ENCODE measurements at places on chromosomes 13 and 19.

DNA sequence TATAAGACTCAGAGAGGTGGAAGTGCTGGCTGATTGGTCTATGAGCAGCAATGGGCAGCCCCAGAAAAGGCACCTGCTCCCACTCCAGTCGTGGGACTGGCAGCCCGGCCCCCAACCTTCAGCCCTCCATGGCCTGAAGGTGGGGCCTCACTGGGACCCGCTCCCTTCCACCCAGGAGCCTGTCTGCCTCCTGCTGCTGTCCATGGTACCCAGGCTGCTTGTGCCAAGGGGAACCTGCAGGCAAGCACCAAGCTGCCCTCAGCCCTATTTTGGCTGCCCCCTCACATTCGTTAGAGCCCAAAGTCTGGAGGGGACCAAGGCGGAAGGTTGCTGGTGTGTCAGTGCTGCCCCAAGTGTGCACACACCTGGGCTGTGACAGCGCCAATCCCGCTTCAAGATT lies 2304.9 kb downstream of the PCDH9 start:
- DNase-seq = no peak

GRCh38 chr13:113112893-113113845 lies 7.6 kb downstream of the F7 start:
- no peak for DNase-seq

DNA sequence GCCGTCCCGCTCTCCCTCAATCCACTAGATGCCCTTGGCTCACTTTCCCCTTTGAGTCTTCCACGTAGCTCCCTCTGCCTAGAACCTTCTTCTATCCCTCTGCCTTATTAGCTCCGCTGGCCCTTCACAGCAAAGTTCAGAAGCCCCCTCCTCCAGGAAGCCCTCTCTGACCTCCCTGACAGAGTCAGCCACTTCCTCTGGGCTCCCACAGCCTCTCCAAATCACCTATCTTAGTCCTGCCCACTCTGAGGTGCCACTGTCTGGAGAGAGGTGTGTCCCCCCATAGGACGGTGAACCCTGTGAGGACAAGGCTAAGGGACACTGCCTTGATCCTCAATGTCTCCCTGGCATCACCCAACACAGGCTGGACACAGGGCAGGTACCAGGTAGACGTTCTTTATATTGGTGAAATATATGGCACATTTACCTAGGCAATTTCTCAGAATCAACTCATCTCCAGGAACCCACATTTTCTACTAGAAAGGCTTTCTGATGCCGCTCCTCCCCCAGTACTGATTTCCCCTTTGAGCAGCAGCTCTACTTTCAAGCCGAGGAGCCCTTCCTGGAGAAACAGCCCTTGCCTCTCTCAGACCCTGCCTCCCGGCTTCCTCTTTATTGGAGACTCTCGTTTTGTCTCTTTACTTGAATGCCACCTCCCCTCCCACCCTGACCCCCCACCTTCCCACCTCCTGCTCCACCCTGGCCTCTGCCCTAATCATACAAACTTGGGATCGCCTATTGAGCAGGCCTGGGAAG lies 3.4 kb upstream of the TGFB1 start:
- no peak for DNase-seq

DNA sequence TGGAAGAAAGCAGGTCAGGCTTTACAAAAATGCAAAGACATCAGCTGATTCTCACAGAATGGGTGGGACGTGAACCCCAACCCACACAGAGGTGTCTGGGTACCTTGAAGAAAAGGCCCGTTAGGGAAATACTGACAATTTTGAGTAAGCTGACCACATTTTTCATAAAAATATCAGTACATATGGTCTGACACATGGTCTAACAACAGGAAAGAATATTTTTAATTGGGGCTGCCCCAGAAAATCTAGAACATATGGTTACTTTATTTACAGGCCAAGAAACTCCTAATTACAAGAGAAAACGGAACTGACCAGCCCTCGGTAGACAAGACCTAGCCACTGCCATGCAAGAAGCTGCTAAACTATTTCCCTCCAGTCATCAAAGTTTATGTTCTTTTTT lies 48.7 kb upstream of the ITM2B start:
- no peak for DNase-seq

DNA sequence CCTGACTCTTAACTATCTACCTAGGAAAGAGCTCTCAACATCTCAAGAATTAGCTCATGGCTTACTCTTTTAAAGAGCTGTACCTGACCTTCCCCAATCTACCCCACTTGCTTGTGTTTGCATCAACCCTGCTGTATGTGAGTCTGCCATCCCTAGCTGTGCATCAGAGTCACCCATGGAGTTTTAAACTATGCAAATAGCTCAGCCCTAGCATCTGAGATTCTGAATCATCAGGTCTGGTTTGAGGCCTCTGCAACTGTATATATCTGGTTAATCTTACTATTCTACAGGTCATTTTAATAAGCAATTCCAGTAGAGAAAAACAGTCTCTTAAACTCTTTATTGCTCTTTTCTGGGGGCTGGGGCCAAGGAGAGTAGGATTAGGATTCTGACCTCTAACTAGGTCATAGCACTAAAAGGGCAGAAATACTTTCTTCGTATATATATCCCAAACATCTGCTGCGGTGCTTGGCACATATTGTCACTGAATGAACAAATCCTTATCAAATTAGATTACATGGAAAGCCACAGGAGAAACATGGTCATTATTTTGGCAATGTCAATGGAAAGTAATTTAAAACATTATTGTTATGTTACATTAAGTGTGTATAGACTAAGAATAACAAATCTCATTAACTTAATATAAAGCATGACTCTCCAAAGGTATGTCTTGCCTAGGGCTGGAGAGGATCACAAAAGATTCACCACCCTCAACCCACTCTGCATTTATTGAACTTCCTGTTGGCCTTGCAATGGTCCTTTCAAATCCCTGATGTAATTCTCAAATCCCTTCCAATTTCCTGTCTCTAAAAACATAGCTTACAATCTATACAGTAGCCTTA lies 232.2 kb downstream of the DACH1 start:
- DNase-seq = no peak

DNA sequence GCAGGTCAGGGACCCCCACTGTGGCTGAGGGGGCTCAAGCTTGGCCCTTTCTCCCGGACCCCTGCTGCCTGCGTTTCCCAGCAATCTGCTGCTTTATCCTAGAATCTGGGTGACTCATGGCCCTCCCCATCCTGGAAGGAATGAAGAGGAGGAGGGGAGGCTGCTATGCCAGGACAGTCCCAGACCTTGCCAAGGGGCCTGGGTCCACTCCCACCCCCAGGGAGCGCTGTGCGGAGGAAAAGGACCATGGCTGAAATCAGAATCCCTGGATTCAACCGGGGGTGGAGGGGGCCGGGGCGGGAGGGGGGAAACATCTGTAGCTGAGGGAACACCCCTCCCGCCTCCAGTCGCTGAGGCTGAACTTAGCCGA lies 20.5 kb downstream of the ZNF114 start:
- DNase-seq = no peak

DNA sequence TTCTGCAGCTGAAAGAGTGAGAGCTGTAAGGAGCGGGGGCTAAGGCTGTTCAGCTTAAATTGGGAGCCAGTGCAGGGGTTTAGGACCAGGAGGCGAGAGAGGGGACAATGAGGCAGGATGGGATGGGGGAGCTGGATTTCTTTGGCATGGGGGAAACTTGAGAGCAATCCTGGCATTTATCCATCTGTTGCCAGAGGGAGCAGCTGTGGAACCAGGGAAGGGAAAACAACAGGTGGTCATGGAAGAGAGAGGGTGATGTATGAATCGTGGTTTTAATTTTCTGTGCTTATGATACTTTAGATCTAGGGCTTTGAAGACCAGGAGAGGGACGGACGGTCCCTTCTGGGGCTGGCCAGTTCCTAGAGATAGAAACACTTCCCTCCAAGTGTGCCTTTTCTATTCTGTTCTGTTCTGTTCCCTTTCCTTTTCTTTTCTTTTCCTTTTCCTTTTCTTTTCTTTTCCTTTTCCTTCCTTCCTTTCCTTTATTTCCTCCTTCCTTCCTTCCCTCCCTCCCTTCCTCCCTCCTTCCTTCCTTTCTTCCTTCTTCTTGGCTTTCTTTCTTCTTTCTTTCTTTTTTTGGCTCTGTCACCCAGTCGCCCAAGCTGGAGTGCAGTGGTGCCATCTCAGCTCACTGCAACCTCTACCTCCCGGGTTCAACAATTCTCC lies 16.0 kb upstream of the CCL25 start:
- DNase-seq = no peak

GRCh38 chr19:39190768-39191167 lies 6.0 kb upstream of the NCCRP1 start:
- no peak for DNase-seq

DNA sequence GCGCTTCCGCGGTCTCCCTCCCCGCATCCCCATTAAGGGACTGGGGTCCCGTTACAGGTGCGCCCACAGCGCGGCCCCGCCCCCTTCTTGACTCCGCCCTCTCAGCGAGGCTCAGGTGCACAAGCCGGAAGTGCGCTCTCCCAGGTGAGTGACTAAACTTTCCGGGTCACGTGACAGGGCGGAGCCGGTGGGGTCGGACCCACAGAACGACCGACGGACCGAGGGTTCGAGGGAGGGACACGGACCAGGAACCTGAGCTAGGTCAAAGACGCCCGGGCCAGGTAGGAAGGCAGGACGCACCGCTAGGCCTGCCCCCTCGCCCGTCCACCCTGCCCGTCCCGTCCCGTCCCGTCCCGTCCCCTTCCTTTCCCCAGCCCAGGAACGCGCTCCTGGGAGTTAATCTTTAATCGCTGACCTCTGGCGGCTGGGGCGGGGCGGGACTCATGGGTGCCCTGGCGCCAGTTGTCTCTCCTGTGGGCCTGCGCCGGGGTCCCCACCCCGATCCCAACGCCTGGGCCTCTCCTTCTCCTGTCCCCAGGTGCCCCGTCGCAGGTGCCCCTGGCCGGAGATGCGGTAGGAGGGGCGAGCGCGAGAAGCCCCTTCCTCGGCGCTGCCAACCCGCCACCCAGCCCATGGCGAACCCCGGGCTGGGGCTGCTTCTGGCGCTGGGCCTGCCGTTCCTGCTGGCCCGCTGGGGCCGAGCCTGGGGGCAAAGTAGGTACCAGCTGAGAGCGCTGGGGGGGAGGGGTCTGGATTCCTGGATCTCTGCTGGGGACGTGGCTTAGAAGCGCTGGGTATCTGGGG lies at the start of gene CRB3:
TSS of gene CRB3 (plus strand) at position 202 of the 804 bp plus-strand sequence. CDS start at position 633, 431 bp downstream.
- DNase-seq = no peak

GRCh38 chr19:40575326-40575725 lies 1.3 kb upstream of the SHKBP1 start:
- DNase-seq = no peak

- peak; percentile 80 for DNase-seq
Measured at GRCh38 chr19:42132851-42133528, 744 bp upstream of the POU2F2 start.

- no peak for DNase-seq
Measured at GRCh38 chr13:111152844-111153243, 37.7 kb downstream of the ARHGEF7 start.

DNA sequence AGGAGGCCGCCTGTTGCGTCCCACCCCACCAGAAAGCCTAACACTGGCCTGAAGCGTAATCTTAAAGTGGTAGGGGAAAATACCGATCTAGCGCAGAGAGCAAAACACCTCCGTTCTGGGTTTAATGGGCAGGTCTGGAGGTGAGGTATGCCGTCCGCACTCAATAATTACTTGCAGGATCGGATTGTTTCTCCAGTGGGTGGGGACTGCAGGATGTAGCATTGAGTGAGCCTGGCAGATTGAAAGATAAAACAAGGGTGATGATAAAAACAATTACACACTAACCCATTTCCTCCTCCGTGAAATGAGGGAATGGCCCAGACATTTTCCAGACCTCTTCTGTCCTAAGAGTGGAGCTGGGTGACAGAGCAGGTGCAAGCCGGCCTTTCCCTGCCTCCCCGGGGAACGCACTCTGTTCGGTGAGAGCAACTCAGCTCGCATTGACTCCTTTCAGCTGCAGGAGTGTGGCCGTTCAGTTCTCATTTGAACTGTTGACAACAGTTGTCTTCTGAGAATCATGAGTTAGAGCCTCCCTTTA lies 110.2 kb upstream of the DOCK9 start:
- DNase-seq = no peak

DNA sequence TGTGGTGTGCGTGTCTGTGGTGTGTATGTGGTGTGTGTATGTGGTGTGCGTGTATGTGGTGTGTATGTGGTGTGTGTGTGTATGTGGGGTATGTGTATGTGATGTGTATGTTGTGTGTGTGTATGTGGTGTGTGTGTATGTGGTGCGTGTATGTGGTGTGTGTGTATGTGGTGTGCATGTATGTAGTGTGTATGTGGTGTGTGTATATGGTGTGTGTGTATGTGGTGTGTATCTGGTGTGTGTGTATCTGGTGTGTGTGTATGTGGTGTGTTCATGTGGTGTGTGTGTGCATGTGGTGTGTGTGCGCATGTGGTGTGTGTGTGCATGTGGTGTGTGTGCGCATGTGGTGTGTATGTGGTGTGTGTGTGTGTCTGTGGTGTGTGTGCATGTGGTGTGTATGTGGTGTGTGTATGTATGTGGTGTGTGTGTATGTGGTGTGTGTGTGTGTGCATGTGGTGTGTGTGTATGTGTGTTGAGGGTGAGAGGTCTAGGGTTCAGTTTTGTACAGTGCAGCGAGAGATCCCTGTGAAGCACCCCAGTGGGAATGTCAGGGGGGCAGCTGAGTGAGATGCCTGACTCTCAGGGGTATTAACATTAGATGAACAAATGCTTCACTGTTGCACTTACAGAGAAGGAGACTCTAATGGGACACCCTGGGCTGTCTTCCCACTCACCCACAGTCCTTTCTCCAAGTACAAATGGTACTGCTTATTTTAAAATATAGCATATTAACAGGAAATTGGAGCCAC lies 61.3 kb upstream of the MEDAG start:
- DNase-seq = no peak

DNA sequence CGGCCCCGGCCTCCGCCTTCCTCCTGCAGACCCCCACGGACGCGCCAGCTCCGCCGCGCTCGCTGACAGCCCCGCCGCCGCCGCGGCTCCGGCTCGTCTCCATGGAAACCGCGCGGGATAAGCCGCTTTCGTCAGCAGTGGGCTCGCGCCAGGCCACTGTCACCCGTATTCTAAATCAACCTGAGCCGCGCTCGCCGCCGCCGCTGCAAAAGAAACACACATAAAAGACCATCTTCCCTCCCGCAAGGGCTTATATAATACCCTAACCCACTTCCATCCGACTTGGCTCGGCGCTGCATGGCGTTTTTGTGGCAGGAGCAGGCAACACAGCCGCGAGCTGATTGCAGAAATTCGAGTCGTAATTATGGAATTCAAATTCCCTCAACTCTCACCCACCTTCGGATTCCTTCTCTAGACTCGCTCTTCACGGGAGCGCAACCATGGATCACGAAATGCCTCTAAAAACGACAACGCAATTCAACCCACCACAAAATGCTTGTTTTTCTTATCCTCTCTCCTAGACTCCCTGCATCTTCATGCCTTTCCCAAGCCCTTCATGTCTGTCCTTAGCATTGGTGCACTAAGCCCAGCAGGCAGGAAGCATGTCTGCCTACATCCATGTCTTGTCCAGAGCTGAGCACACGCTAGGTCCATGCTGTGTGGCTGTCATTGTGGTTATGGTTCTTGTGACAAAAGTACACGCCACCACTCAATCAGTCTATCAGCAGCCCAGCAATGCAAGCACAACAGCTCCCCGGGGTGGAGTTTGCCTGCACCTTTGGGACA lies at the start of gene AMER2:
TSS of gene AMER2 (minus strand) at position 772 of the 786 bp plus-strand sequence. CDS start at position 103, 669 bp downstream.
- no peak for DNase-seq

GRCh38 chr19:53177986-53178385 lies 15.2 kb downstream of the ZNF665 start:
- DNase-seq = no peak

GRCh38 chr19:16037424-16038195 lies 38.7 kb upstream of the TPM4 start:
- DNase-seq = no peak

- DNase-seq = no peak
Measured at GRCh38 chr19:30596813-30597399, 224.7 kb downstream of the ZNF536 start.
